Activated CD4-positive, alpha-beta T cell treated with anti-CD3 and anti-CD28 coated beads, Interleukin-2, amount 10 ng/mL, durations not matched to agents 7 days and 5 days (primary cell): ENCODE measurements at places on chromosomes 11 and 22. TPM values are rescaled to one million over a fixed set of nuclear protein-coding genes. Genes with fewer than 3 reads are reported as not detected.

DNA sequence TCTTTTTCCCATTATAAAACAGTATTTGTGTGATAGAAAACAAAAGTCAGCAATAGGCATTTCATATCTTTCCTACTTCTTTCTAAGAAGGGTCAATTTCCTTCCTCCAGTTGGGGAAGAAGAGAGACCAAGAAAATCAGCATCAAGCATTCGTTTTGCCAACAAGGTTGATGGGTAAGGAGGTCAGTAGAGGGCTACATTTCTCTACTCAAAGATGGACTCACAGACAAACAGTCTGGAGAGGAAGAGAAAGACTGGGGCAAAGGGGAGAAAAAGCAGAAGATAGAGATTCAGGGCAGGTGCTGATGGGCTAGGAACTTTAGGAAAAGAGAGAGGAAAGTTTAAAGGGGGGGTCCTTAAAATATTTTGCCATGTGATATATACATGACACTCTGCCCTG, 8.6 kb upstream of the MTNR1B start:
- no peak overlapping the region for H3K4me3 ChIP-seq
- H3K27ac ChIP-seq = no peak overlapping the region
- DNase-seq = no peak
- no peaks in the 10 kb centered on the region for H3K36me3 ChIP-seq
- no peaks in the 10 kb centered on the region for H3K4me1 ChIP-seq

CRYBB2 gene
- 0.45 TPM for total RNA-seq

ACAT1 gene
- 46.5 TPM for total RNA-seq

NRIP3 gene
- total RNA-seq = 0.62 TPM

DNA sequence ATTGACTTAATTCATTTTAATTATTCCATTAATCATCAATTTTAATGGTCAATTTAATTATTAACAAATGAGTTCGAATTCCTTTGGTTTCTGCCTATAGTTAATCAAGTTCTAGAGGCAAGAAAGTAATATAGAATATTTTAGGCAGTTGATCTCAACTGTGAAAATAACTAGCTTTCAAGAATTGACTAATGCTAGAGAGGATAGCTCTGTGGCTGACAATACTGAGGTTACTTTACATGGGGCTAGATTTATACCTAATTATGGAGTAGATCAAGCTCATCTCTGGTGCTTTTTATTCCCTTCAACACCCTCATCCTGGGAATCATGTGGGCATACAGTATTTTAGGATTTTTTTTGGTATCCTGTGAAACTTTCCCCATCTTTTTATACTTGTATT, 259.4 kb downstream of the GRM5 start:
- DNase-seq = no peak
- H3K36me3 ChIP-seq = no peaks in the 10 kb centered on the region
- H3K27ac ChIP-seq = no peak overlapping the region
- no peak overlapping the region for H3K4me3 ChIP-seq
- H3K4me1 ChIP-seq = peaks cover 10% of the 10 kb centered on the region
- no peaks in the 10 kb centered on the region for H3K27me3 ChIP-seq

IFITM5 gene
- total RNA-seq = not detected

GRCh38 chr11:64848214-64848825, 3.9 kb upstream of the CDC42BPG start:
- DNase-seq = no peak
- H3K4me3 ChIP-seq = no peak overlapping the region
- H3K4me1 ChIP-seq = peaks cover 67% of the 10 kb centered on the region
- peak overlapping the region; percentile 88 for H3K27ac ChIP-seq

GRCh38 chr11:32891657-32892354, 805 bp upstream of the QSER1 start:
- H3K27me3 ChIP-seq = peaks cover 9% of the 10 kb centered on the region
- H3K36me3 ChIP-seq = no peaks in the 10 kb centered on the region
- H3K4me3 ChIP-seq = peak overlapping the region; percentile 79
- peak overlapping the region; percentile 82 for H3K27ac ChIP-seq
- peaks cover 29% of the 10 kb centered on the region for H3K4me1 ChIP-seq

GRCh38 chr11:45146072-45147016, at the start of gene PRDM11:
PRDM11 (plus strand) TSS chr11:45146639; CDS start chr11:45181767, 35,128 bp downstream.
- DNase-seq = no peak
- H3K27me3 ChIP-seq = peaks cover 34% of the 10 kb centered on the region
- H3K4me1 ChIP-seq = peaks cover 22% of the 10 kb centered on the region
- H3K4me3 ChIP-seq = peak within 1 kb of the TSS; percentile 75

DNA sequence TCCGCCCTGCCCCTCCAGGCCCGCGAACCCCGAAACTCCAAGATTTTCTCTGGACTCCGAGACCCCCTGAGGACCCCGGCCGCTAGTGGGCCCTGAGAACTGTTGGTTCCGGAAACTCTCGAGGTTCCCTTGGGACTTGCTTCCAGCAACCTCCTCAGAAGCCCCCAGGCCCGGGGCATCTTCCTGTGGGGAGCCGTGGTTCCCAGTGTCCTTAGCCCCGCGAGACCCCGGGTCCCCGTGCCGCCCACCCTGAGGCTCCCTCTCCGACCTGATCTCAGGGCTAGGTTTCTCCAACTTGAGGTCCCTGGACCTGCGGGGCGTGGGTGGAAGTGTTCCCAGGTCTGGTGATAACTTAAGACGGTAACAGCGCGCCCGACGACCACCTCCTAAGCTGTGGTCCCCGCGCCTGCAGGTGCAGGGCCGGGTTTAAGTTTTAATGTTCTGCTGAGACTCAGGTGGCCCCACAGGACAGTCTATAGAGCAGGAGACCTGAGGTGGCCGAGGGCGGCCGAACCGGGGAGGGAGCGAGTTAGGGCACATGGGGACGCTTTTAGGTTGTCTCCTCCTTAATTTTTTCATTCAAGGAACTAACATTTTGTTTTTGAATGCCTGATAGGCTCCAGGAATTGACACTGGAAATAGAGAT, 720 bp downstream of the FAM118A start:
- peak overlapping the region; percentile 81 for H3K4me3 ChIP-seq
- H3K4me1 ChIP-seq = peaks cover 58% of the 10 kb centered on the region
- H3K27me3 ChIP-seq = no peaks in the 10 kb centered on the region
- peak overlapping the region; percentile 80 for H3K27ac ChIP-seq

FBLN1 gene
- not detected for total RNA-seq

- peak overlapping the region; percentile 81 for H3K27ac ChIP-seq
- H3K36me3 ChIP-seq = peaks cover 26% of the 10 kb centered on the region
- no peaks in the 10 kb centered on the region for H3K27me3 ChIP-seq
These were observed 14.7 kb downstream of the GGA1 start for GRCh38 chr22:37623075-37624016.

GLYAT gene
- total RNA-seq = not detected

DNA sequence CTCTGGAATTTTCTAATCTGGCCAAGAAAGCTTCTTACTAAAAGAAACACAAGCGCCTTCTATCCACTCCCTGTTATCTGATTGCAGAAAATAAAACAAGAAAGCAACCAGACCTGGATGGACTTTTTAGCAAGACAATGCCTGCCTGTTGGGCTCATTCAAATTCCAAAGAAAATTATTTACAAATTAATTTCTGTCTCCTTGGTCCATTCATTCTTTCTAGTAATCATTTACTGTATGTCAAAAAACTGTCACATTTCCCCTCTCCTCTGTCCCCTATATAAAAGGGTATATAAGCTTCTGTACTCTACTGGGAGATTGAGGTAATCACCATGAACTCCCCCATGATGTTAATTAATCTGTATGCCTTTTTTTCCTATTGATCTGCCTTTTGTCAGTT, 279.9 kb downstream of the DLG2 start:
- H3K27ac ChIP-seq = no peak overlapping the region
- H3K36me3 ChIP-seq = no peaks in the 10 kb centered on the region
- no peak for DNase-seq
- H3K27me3 ChIP-seq = no peaks in the 10 kb centered on the region
- no peak overlapping the region for H3K4me3 ChIP-seq

DNA sequence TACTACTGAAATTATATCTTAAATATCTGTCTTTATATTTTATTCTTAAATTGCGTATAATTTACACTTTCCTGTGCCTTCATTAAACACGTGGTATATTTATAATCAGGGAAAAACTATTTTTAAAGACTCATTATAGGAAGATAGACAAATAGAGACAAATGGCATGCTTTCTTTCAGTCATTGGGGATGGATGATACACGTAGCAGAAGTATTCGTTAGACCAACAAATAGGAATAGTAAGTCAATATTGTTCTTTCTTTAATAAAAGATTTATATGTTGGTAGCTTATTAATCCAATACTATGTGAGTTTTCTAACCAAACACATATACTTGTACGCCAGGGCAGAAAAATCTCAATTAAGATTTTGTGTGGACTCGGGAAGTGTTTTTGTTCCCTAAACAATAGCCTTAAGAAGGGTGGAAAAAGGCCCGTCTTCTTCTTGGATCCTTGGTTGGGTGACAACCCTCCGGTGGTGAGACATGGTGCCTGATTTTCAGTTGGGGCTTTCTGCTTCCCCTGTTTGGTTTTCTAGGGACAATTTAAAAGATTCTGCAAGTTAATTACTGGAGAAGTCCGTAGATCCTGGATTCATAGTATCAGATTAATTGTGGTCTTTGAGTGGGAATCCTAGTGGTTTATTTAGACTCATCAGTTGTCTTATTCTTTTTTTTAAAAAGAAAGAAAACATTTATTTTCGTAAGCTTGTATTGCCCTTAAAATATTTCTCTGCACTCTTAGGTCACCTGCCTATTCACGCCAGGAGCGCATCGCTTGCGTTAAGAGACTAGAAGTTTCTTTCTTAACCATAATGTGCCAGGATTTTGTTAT, 83.5 kb upstream of the WNT7B start:
- no peak for DNase-seq
- H3K36me3 ChIP-seq = peaks cover 7% of the 10 kb centered on the region
- H3K4me1 ChIP-seq = peaks cover 44% of the 10 kb centered on the region
- no peak overlapping the region for H3K4me3 ChIP-seq
- H3K27ac ChIP-seq = no peak overlapping the region
- no peaks in the 10 kb centered on the region for H3K27me3 ChIP-seq

GRCh38 chr11:36615826-36616225, 17.8 kb upstream of the RAG2 start:
- H3K4me1 ChIP-seq = peaks cover 2% of the 10 kb centered on the region
- no peaks in the 10 kb centered on the region for H3K36me3 ChIP-seq
- no peak overlapping the region for H3K4me3 ChIP-seq
- no peak for DNase-seq
- H3K27me3 ChIP-seq = peaks cover 5% of the 10 kb centered on the region
- H3K27ac ChIP-seq = no peak overlapping the region

HEPHL1 gene
- total RNA-seq = not detected

NAALADL1 gene
- 6.3 TPM for total RNA-seq

- DNase-seq = peak; percentile 5
- H3K4me1 ChIP-seq = peaks cover 20% of the 10 kb centered on the region
- peaks cover 31% of the 10 kb centered on the region for H3K27me3 ChIP-seq
- H3K4me3 ChIP-seq = no peak overlapping the region
These were observed 170.1 kb upstream of the B3GAT1 start for GRCh38 chr11:134581966-134582769.

GGT1 gene
- total RNA-seq = 48.1 TPM

DNA sequence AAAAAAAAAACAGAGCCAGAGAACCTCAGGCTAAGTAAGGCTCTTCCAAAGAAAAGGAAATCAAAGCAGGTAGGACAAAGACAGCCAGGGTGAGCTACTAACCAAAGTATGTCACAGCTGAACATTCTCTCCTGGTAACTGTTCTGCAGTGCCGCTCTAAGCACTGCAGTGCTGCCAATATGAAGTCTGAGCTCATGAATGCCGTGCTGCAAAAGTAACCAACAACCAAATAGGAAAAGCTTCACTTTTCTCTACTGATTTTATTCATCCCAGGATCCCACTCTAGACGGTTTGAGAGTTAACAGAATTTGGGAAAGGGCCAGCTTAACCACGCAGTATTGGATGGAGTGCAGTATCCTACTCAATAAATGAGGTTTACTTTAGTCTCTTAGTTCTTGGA, 3.5 kb downstream of the SIK3 start:
- DNase-seq = no peak
- peak overlapping the region; percentile 44 for H3K4me3 ChIP-seq
- H3K4me1 ChIP-seq = peaks cover 77% of the 10 kb centered on the region
- no peak overlapping the region for H3K27ac ChIP-seq
- H3K27me3 ChIP-seq = no peaks in the 10 kb centered on the region
- peaks cover 26% of the 10 kb centered on the region for H3K36me3 ChIP-seq

TSG101 gene
- 33.1 TPM for total RNA-seq

SCGB1A1 gene
- total RNA-seq = not detected

DNA sequence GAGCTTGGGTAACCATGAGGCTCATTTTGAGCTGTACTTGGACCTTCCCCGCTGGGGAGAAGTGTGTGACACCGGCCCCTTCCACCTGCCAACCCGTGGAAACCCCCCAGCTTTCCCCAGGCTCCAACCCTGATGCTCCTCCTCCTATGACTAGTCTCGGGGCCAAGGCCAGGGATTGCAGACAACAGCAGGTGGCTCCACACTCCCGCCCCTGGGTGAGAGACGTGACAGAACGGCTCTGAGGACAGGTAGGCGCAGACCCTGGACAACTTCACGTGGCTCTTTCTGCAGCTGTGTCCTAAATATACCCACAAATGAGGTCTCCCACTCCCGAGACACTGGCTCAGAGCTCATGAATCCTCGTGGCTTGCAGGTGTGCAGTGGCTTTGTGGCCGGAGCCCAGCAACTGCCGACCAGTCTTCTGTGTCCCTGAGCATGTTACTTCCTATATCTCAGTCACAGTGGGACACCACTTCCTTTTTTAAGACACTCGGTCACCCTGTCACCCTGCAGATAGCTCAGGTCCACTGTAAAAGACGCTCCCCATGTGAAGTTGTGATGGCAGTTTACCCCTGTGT, 55.2 kb downstream of the NECTIN1 start:
- H3K4me3 ChIP-seq = no peak overlapping the region
- DNase-seq = peak; percentile 36
- peaks cover 9% of the 10 kb centered on the region for H3K4me1 ChIP-seq
- no peaks in the 10 kb centered on the region for H3K36me3 ChIP-seq
- H3K27ac ChIP-seq = no peak overlapping the region

MMP12 gene
- not detected for total RNA-seq

- H3K27me3 ChIP-seq = no peaks in the 10 kb centered on the region
- H3K4me1 ChIP-seq = no peaks in the 10 kb centered on the region
- H3K27ac ChIP-seq = no peak overlapping the region
- no peaks in the 10 kb centered on the region for H3K36me3 ChIP-seq
- no peak for DNase-seq
These were observed 171.1 kb downstream of the GRIA4 start for GRCh38 chr11:105780781-105781525.

- DNase-seq = no peak
- no peak overlapping the region for H3K27ac ChIP-seq
- peaks cover 3% of the 10 kb centered on the region for H3K27me3 ChIP-seq
- no peaks in the 10 kb centered on the region for H3K36me3 ChIP-seq
These were observed 28.9 kb upstream of the CARD18 start for GRCh38 chr11:105168457-105168856.

DNA sequence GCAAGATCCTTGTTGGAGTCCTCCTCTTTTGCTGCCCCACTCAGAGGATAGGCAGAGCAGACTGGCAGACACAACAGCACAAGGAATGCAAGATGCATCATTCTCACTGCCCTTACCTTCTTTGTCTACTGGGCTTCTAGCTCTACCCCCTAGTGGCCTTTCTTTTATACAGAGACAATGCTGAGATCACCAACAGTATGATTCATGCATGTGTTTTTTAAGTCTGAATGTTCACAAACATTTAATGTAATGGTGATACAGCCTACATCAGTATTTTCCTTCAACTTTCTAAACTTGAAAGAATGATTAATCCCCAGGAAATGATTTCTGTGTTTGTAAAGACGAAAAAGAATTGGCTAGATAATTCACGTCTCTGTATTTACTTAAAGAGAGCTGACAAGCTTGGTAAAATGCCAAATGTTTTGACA, at the start of gene MMP10:
MMP10 (minus strand) TSS at position 138 of the 428 bp plus-strand sequence; CDS start at position 101, 37 bp downstream.
- peaks cover 5% of the 10 kb centered on the region for H3K27me3 ChIP-seq
- no peak within 1 kb of the TSS for H3K27ac ChIP-seq
- no peak within 1 kb of the TSS for H3K4me3 ChIP-seq
- DNase-seq = no peak
- H3K4me1 ChIP-seq = no peaks in the 10 kb centered on the region
- H3K36me3 ChIP-seq = no peaks in the 10 kb centered on the region

- DNase-seq = no peak
- H3K4me1 ChIP-seq = peaks cover 64% of the 10 kb centered on the region
- H3K4me3 ChIP-seq = no peak overlapping the region
- H3K27ac ChIP-seq = peak overlapping the region; percentile 77
- H3K27me3 ChIP-seq = no peaks in the 10 kb centered on the region
These were observed 39.9 kb downstream of the CD6 start for GRCh38 chr11:61011229-61011870.
